ENCODE measurements at places on chromosomes 3 and 15.

DNA sequence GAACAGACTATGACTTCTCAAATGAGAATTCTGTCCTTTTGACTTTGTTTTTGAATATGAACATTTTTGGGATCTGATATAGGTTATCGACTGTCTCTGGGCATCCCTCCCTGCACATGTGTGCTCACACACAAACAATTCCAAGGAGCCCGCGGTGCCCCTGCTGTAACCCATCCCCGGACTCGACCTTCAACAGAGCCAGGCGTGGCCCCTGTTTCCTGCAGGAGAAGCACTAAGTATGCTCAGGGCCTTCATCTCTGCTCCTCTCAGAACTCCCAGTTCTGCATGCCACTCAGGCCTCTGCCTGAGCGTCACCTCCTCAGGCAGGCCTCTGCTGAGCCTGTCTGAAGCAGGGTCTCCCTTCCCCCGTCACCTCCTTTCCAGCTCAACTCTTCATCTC, 57.6 kb downstream of the NUP210 start:
- H3K4me1 ChIP-seq, result peaks cover 11% of the 10 kb centered on the region
- no peak overlapping the region for H3K4me3 ChIP-seq
- peaks cover 61% of the 10 kb centered on the region for H3K36me3 ChIP-seq
- peak overlapping the region; percentile 10 for H3K27ac ChIP-seq
- no peak for DNase-seq

DNA sequence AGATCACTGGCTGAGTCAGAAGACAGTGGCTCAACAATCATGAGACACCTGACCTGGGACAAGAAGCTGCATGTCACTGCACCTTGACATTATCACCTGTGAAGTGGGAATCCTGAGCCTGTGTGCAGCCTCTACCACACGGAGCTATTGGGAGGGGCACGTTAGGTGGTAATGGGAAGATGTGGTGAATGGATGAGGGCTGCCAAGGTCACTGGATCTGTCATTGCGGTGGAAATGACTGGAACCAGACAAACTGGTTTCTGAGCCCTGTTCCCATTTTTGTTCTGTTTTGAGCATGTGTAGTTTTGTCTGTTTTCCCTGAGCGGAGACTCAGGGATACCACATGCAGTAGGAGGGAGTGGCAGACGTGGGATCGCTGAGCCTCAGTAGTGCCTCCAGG, 235.5 kb downstream of the OPA1 start:
- H3K4me3 ChIP-seq, result no peak overlapping the region
- DNase-seq, result no peak
- no peaks in the 10 kb centered on the region for H3K36me3 ChIP-seq
- H3K4me1 ChIP-seq, result no peaks in the 10 kb centered on the region
- peaks cover 21% of the 10 kb centered on the region for H3K27me3 ChIP-seq
- H3K27ac ChIP-seq, result no peak overlapping the region

DNA sequence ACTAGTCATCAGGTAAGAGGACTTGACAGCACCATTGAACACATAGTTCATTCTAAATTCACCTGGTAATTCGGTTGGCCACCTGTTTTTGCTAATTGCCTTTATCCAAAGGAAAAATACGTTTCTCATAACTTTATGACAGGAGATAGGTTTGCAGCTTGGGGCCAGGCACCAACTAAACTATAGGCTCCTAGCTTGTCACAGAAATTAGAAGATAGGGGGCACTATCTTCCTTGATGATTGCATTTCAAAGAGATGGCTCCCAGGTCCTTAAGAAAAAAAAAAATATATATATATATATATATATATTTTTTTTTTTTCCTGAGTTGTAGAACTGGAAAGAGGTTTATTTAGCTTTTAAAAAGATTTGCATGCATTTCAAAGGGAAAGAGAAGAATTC, 563.6 kb downstream of the NAALADL2 start:
- no peak overlapping the region for H3K4me3 ChIP-seq
- H3K27ac ChIP-seq, result no peak overlapping the region
- H3K36me3 ChIP-seq, result no peaks in the 10 kb centered on the region
- H3K27me3 ChIP-seq, result no peaks in the 10 kb centered on the region
- DNase-seq, result no peak
- H3K4me1 ChIP-seq, result no peaks in the 10 kb centered on the region

- no peaks in the 10 kb centered on the region for H3K27me3 ChIP-seq
- H3K4me3 ChIP-seq, result no peak overlapping the region
- DNase-seq, result no peak
Observed at GRCh38 chr3:120064641-120065040, 29.6 kb downstream of the GSK3B start.

- peak; percentile 97 for DNase-seq
- H3K27me3 ChIP-seq, result peaks cover 18% of the 10 kb centered on the region
- H3K36me3 ChIP-seq, result no peaks in the 10 kb centered on the region
- H3K4me1 ChIP-seq, result peaks cover 12% of the 10 kb centered on the region
- H3K27ac ChIP-seq, result peak overlapping the region; percentile 88
- peak overlapping the region; percentile 89 for H3K4me3 ChIP-seq
Observed at GRCh38 chr15:99928429-99928981, 195.3 kb upstream of the LYSMD4 start.

GRCh38 chr3:160956785-160957184, 148.4 kb downstream of the B3GALNT1 start:
- peaks cover 5% of the 10 kb centered on the region for H3K27me3 ChIP-seq
- DNase-seq, result no peak
- H3K4me1 ChIP-seq, result no peaks in the 10 kb centered on the region

Data from activated CD4-positive, alpha-beta T cell treated with anti-CD3 and anti-CD28 coated beads, Interleukin-2, amount 10 ng/mL, durations not matched to agents 24 days and 14 days (primary cell).